ENCODE measurements at places on chromosomes 1 and 21.

GRCh38 chr1:2564815-2565374 is 8.7 kb downstream of the TNFRSF14 start:
- no peak for DNase-seq

- no peak for DNase-seq
Observed at GRCh38 chr1:24319962-24320361, 805 bp downstream of the GRHL3 start.

GRCh38 chr1:209405183-209405814 is 178.2 kb upstream of the CAMK1G start:
- DNase-seq = no peak

GRCh38 chr1:236489710-236490377 is 33.9 kb upstream of the LGALS8 start:
- peak; percentile 40 for DNase-seq

DNA sequence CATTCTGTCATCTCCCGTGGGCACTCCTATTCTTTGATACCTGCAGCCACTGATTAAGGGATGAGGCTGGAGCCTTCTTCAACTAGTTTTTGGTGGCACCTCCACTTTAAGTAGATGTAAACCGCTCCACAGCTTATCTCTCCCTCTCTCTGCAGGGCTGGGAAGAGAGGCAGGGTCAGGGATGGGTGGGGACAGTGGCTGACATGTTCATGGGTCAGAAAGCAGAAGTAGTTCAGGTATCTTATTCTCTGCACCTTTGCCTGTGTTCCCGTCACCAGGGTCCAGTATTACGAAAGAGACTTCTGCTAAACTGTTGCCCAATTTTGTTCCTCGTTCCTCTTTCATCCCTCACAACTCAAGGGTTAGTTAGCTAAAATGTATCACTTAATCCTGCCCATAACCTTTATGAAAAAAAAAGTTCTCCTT is 51.7 kb upstream of the EDEM3 start:
- DNase-seq = no peak

DNA sequence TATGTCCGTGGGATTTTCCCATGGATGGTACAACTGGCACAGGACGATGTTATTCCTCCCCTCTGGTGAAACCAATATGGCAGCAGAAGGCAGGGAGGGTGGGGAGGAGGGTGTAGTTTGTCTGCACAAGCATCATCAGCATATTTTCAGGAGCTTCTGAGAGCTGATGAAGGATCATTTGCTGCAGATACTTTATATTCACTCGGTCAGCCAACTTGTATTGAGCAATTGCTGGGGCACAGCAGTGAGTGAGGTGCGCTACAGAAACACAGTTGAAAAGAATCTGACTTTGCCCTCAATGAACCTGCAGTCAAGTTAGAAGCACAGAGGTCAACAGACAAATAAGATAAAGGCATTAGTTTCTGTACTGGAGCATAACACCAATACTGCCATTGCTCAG is 13.0 kb downstream of the PKP1 start:
- no peak for DNase-seq
